ENCODE measurements at places on chromosomes 1 and 21.

DNA sequence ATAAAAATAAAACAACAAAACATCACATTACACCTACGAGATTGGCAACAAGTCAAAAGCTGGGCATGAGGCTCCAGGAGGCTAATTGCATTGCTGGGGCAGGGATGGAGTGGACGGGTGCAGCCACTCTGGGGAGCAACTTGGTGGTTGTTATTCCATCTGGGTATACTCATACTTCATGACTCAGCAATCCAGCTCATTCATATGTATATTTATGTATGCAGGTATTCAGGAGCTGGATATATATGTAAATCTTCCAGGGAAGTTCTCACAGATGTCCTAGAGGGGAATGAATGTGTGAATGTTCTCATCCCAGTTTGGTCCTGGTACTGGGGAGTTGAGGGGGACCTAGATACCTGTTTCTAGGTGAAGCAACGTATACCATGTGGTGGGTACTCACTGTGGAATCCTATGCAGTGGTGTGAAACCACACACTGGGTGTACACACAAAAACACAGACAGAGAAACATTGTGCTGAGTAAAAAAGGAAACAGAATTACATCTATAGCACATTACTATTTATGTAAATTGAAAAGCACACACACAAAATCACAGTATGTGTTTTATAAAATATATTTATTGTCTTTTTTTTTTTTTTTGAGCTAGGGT is 79.7 kb upstream of the RAB4A start:
- no peak for DNase-seq

GRCh38 chr1:221067721-221068120 is 188.5 kb downstream of the HLX start:
- DNase-seq = no peak

DNA sequence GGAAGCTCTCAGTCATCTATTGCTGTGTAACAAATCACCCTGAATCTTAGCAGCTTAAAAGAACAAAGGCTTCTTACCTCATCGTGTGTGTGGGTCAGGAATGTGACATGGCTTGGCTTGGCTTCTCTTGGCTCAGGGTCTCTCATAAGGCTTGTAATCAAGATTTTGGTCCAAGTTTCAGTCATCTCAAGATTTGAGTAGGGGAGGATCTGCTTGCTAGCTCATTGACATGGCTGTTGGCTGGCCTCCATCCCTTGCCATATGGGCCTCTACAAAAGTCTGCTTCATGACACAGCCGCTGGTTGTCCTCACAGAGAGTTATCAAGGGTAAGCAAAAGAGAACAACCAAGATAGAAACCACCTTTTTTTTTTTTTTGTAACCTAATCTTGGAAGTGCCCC is 207.7 kb downstream of the PTPRC start:
- no peak for DNase-seq

DNA sequence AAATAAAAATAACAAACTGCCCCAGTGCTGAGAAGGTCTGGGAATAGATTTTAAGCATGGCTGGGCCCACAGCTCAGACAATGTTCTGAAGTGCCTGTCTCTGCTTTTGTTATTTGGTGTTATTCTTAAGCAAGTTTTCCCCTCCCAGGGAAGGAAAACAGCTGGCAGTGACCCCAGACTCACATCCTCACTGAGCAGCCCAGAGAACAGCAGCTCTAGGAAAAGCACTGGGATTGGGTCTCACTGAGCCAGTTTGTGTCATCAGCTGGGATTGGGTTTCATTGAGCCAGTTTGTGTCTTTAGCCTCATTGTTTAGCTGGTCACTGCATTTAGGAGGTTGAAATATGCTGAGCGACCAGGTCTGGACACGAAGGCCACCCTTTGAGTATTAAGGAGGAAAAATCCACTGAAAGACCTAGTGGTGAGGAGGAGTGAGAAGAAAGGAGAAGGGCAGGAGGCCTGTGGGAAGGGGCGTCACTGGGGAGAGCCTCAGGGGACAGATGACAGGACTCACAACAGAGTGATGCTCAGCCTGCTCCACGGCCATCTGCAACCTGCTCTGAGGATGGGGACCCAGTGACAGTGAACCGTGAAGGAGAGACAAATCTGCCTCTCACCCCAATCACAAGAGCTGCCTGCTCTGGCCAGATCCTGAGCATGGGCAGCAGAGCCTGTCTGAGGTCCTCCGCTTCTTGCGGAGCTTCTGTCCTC is 103.8 kb downstream of the TOMM20 start:
- peak; percentile 22 for DNase-seq

DNA sequence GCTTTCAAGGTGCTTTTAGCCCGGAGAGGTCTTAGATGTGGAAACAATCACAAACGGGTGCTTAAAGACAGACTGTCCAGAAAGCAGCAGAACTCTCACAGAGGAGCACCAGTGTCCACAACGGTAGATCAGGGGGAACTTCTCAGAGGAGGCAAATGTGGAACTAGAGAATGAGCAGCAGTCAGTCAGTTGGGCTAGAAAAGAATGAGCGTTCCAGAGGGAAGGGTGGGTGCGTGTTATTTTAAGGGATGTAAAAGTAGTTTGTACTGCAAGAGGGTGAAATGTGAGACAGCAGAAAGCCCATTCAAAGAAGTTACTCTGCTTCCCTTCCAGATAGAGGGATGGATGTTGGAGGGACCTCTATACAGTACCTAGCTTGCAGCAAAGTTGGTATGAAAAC is 30.9 kb downstream of the RGS5 start:
- no peak for DNase-seq

- no peak for DNase-seq
Observed at GRCh38 chr1:229803626-229804217, 177.7 kb downstream of the URB2 start.

DNA sequence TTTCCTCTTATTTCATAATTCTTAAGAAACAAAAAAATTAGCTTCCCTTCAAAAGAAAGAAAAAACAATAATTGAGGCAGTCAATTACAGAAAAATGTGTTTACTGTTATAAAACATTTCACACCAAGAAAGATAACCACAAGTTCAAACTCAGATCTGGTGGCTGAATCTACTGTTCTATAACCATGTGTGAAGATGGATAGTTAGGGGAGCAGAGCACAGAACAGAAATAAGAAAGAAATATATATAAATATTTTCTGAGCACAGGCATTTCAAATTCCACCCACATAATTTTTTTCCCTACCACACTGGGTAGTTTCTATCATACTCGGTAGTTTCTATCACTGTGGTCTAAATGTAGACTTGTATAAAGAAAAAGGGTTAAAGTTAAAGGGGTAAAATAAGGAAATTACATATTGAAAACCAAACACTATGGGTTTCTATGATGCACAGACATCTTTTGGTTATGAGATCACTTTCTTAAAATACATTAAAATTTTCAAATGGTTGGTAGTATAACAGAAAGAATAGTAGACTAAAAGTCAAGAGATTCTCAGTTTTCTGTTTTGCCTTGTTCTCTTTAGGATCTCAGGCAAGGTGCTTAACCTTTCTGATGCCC is 10.8 kb downstream of the LYST start:
- no peak for DNase-seq

- no peak for DNase-seq
Observed at GRCh38 chr21:37341254-37341960, 25.2 kb upstream of the DYRK1A start.

- DNase-seq = no peak
Observed at GRCh38 chr21:46567348-46567747, 37.5 kb downstream of the S100B start.

GRCh38 chr1:164564378-164564777 is 5.4 kb downstream of the PBX1 start:
- no peak for DNase-seq

- no peak for DNase-seq
Observed at GRCh38 chr1:237911911-237912310, 21.2 kb upstream of the ZP4 start.

- no peak for DNase-seq
Observed at GRCh38 chr1:87961992-87962391, 633.3 kb downstream of the LMO4 start.

- DNase-seq = no peak
Observed at GRCh38 chr1:172680733-172681275, 21.9 kb downstream of the FASLG start.

GRCh38 chr1:230123280-230124185 is 56.5 kb downstream of the GALNT2 start:
- DNase-seq = no peak

GRCh38 chr1:92259350-92259749 is 39.4 kb downstream of the GLMN start:
- DNase-seq = no peak

GRCh38 chr1:225592362-225593025 is 60.4 kb downstream of the ENAH start:
- no peak for DNase-seq

DNA sequence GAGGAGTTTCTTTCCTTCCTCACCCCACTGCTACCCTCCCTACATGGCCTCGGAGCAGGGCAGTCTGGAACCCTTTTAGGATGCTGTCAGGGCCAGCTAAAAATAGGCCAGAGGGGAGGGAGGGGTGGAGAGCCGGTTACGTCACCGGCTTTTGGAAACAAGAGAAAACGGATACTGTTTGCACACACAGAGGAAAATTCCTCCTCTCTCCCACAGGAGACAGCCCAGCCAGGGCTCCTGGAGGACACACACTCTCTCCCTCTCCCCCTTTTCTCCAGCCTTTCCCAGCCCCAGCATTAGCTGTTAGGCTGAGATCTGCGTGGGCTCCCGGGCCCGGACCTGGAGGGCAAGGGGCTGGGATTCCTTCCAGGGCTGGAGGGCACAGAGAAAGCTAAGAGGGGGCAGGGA is 20.0 kb upstream of the ALDH4A1 start:
- DNase-seq = no peak

- DNase-seq = no peak
Observed at GRCh38 chr1:7558921-7559869, 211.9 kb upstream of the VAMP3 start.

GRCh38 chr1:85200463-85201339 is at the start of gene SYDE2:
SYDE2 (minus strand) TSS chr1:85201016; CDS start chr1:85200996, 20 bp downstream.
- DNase-seq = peak; percentile 69

- no peak for DNase-seq
Observed at GRCh38 chr1:45552331-45552730, 1.7 kb downstream of the AKR1A1 start.

- DNase-seq = no peak
Observed at GRCh38 chr1:116067566-116067890, 43.7 kb upstream of the MAB21L3 start.

DNA sequence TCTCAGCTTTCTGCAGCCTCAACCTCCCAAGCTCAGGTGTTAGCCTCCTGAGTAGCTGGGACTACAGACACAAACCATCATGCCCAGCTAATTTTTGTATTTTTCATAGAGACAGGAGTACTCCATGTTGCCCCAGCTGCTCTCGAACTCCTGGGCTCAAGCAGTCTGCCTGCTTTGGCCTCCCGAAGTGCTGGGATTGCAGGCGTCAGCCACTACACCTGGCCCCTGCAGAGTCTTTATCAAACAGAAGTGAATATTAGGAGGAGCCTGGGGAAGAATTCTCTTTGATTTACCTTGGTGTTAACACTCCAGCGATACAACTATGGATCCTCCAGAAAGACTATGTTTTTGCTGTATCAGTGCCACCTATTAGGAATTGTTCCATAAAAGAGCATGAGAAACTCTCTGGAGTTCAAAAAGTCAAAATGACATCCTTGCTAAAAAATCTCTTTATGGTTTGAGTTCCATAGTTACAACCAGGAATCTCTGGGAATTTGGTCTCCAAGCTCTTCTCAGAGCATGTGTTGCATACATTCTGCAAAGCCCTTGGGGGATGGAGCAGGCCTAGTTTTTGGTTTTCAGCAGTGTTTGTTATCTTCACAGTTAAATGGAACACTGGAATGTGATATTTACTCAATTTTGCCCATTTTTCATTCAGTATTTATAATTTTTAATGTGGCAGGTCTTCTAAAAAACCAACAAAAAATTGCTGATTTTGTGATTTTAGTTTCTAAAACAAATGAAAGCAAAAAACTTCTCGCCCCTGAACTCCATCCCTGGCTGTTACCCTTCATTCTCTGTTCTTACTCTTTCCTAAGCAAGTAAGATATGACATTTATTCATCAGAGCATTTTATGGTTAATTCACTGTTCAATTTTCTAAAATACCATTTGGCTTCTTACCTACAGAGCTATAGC is 77.3 kb downstream of the OLFML2B start:
- no peak for DNase-seq

DNA sequence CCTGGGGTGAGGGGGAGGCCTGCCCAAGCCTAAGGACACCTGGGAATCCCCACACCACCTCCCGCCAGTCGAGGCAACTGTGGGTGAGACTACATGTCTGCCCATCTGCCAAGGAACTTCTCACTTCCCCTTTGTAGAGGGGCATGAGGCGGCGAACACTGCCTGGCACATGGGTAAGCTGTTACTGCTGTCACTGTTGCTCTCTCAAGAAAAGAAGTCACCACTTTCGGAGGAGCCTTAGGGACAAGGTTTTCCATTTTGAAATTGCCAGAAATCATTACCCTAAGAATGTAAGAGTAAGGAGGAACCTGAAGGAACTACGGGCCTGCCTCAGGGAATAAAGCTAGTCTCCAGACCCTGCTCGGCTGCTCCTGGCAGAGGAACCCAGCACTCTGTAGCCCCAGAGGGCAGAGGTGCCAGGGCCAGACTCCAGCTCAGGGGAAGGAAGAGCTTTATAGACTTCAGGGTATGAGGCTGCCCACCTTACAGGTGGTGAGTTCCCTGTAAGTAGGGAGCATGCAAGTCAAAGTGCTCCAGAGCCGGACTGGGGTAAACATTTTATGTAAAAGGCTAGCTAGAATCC is 23.3 kb downstream of the SLC2A1 start:
- peak; percentile 23 for DNase-seq

DNA sequence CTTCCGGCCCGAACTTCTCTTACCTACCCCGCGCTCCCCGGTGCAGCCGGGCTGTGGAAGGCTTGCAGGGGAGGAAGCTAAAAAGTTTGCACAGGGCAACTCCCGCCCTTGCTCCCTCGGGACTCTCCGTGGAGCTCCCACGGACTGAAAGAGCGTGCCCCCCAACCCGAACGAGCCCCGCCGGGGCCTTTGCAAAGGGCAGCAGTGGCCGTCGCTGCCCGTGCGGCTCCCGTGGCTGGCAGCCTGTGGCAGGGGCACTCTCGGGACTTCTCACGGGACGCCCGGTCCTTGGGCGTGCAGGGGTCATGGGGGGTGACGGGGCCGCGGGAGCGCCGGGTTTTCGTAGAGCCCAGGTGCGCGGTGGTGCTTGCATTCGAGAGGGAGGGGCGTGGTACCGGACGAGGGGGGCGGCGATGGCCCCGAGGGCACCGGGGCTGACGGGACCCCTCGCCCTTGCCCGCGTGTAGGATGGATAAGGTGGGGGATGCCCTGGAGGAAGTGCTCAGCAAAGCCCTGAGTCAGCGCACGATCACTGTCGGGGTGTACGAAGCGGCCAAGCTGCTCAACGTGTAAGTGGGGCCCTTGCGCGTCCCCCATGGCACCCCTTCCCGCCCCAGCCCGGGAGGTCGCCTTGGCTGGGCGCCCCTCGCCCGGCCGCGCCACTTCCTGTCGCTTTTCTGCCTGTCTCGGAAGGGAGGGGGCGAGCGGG is 711 bp downstream of the GADD45A start:
- peak; percentile 74 for DNase-seq

GRCh38 chr1:112904071-112904830 is 51.7 kb downstream of the SLC16A1 start:
- DNase-seq = peak; percentile 68

DNA sequence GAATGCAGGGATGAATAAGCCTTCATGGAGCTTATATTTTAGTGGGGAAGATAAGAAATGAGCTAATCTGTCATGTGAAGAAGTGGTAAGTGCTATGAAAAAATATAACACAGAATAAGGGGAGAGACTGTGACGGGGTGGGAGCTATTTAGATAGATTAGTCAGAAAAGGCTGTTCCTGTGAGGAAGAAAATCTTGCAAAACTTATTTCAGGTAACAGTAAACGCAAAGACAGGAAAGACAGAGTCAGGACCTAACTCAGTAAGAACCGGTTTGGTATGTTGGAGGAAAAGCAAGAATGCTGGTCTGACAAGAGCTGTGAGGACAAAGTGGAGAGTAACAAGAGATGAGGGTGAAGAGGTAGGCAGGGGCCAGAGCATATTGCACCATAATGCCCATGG is 22.0 kb downstream of the GNAI3 start:
- DNase-seq = no peak

Data from stimulated activated CD8-positive, alpha-beta memory T cell treated with anti-CD3 and anti-CD28 coated beads, Interleukin-4, amount 100 ng/mL, for 48 hours (primary cell).